ENCODE measurements at places on chromosomes 1 and 21.

DNA sequence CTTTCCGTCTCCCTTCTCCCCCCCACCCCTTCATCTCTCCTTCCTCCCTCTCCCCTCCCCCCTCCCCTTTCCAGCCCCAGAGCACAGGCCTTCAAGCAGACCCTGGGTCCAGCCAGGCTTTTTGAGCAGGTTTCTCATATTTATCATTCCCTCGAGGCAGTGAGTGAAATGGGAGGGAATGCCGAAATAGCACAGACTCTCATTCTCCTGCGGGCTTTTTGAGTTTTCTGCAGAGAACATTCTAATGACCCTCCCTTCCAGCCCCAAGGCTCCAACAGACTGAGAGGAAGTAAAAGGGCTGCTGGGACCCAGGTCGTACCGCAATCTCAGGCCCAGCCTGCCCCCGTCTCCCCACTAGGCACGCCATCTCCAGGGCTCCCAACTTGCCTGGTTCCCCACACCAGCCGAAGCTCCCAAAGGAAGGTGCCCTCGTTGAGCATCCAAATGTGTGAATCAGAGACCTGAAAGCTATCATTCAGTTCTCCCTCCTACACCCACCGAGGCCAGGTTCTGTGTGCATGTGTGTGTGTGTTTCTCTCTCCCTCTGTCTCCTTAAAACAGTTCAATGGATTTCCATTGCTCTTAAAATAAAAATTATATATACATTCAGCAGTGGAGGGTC is 22.3 kb downstream of the ACTA1 start:
- DNase-seq = no peak

DNA sequence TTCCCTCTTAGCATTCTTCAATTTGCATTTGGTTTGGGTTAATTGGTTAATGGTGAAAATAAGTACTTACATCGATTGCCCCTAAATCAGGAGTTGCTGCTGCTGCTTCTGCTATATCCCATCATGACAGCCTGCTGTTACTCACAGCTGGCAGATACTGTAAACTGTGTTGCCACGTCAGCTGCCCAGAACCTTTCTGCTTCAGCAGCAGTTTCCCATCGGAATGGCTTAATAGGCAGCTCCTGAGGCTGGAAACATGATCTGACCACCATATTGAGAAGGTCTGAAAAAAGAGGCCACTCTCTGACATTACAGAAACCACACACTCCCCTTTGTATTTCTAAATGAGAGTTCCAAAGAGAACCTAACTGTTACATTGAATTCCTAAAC is 14.3 kb upstream of the SEC16B start:
- peak; percentile 77 for DNase-seq

DNA sequence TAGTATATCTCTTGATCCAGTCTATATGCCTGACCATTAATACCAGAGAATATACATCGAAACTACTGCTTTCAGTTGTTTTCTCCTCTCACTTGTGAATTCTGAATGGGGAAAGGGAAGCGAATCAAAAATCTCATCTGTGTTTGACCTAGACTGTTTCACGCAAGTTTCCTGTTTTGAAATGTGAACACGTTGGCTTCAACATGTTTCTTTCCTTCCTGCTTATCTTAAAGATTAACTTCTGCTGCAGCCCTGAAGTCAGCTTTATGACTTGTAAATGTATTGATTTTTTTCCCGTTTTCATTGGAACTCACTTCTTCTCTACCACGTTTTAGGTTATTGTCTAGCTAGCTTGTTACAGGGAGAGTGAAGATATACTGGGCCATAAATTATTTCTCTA is 49.9 kb downstream of the SNX27 start:
- no peak for DNase-seq

DNA sequence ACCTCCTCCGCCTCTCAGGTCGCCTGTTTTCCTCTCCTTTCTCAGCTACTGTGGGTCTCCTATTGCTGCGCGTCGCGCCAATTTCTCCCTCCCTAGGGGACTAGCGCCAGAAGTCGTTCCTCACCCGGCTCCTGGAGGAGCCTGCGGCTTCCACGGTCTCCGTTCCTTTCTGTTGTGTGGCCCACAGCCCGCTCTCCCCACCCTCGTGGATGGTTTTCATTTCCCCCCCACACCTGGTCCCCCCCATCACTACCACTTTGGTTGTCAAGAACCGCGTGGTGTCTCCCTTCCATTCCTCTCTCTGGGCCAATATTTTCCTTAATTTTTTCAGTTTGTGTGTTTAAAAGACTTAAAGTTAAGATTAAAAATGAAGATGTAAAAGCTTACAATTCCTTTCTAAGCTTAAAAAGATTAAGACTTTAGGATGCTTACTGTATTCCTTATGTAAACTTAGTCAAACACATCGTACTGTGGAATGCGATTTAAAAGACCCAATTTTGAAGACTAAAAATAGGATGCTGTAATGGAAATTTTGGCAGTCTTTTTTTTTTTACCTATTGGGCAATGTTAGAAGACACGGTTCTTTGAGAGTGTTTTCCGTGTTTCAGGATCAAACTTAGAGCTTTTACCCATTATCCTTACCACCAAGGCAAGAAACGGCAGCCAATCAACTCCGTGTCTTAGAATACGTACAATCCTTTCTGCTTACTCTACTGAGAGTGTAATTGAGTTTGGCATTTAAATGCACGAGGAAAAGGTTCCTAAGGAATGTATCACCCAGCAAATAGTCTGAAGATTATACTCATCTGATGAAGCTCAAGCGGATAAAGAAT is 773 bp downstream of the CNST start:
- DNase-seq = no peak

All from tibial artery (tissue), 4 donors.